ENCODE measurements at places on chromosomes 16 and 17.

GRCh38 chr16:15606518-15607220, 36.3 kb downstream of the MARF1 start:
- DNase-seq = no peak
- H3K27me3 ChIP-seq = no peaks in the 10 kb centered on the region
- H3K27ac ChIP-seq = no peak overlapping the region
- no peak overlapping the region for H3K4me3 ChIP-seq

- no peak overlapping the region for H3K27ac ChIP-seq
- H3K27me3 ChIP-seq = no peaks in the 10 kb centered on the region
- H3K36me3 ChIP-seq = no peaks in the 10 kb centered on the region
- H3K4me1 ChIP-seq = no peaks in the 10 kb centered on the region
- DNase-seq = no peak
These were observed 6.3 kb upstream of the ZDHHC7 start for GRCh38 chr16:85017633-85018032.

GRCh38 chr17:29250666-29251065, 4.0 kb downstream of the CRYBA1 start:
- DNase-seq = no peak
- no peak overlapping the region for H3K27ac ChIP-seq
- H3K27me3 ChIP-seq = no peaks in the 10 kb centered on the region
- H3K4me1 ChIP-seq = no peaks in the 10 kb centered on the region
- no peak overlapping the region for H3K4me3 ChIP-seq

DNA sequence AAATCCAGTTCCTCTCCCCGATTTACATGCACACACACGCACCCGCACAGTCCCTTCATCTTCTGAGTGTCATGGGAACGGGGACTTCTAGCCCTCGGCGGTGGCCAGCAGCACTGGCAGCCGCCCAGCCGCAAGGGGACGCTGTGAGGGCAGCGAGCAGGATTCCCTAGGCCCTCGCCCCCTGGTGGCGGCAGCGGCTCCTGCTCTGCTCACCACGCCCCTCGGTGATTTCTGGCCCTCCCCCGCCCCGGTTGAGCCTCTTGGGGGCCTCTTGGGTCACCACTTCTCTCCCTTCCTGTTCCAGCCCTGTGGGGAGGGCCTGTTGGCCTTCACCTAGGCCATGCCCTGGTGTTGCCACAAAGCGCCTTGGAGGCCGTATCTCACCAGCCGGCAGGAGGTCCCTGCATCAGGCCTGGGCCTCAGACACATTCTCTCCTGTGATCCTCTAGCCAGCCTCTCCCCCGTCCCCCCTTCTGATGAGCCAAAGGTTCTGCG, 75.2 kb upstream of the KSR1 start:
- H3K27ac ChIP-seq = no peak overlapping the region
- H3K36me3 ChIP-seq = no peaks in the 10 kb centered on the region
- H3K27me3 ChIP-seq = no peaks in the 10 kb centered on the region
- no peaks in the 10 kb centered on the region for H3K4me1 ChIP-seq
- no peak overlapping the region for H3K4me3 ChIP-seq

GRCh38 chr16:47204736-47205504, 61.2 kb upstream of the NETO2 start:
- H3K36me3 ChIP-seq = no peaks in the 10 kb centered on the region
- H3K27ac ChIP-seq = no peak overlapping the region
- no peaks in the 10 kb centered on the region for H3K4me1 ChIP-seq
- no peak for DNase-seq

DNA sequence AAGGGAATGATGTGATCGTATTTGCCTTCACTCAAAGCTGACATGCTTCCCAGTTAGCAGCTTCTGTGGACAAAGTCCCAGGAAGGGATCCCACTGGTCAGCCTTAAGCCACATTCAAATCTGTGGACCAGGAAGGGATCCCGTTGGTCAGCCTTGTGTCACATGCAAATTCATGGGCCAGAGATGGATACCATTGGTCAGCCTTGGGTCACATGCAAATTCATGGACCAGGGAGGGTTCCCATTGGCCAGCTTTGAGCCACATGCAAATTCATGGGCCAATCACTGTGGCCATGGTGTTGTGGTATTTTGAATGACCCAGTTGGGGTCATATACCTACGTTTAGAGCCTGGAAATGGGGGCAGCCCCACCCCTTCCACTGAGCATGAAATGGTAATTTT, 201.6 kb downstream of the HS3ST4 start:
- H3K36me3 ChIP-seq = no peaks in the 10 kb centered on the region
- no peak overlapping the region for H3K27ac ChIP-seq
- H3K27me3 ChIP-seq = no peaks in the 10 kb centered on the region
- DNase-seq = no peak
- no peak overlapping the region for H3K4me3 ChIP-seq
- H3K4me1 ChIP-seq = no peaks in the 10 kb centered on the region

DNA sequence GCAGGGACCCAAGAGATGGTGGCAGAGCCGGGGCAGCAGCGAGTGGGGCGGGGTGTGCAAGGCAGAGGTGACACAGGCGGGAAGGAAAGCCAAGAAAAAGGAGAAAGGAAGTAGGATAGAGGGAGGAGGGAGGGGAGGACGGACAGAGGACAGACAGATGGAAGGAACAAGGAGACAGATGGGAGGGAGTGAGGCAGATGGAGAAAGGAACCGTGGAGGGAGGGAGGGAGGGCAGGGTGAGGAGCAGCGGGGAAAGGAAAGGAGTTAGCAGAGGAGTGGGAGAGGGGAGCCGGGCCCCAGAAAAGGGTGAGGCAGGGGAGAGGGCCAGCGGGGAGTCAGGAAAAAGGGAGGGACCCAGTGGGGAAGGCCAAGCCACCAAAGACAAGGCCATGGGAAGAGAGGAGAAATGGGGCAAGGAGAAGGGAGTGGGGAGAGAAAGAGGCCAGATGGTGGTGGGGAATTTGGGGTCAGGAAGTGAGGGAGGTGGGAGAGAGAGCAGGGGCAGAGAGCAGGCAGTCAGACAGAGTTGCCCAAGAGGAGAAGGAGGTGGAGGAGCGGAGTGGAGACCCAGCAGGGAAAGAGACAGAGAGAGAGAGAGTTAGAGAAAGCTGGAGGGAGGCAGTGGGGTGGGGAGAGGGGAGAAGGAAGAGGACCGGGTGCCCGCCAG, 13.2 kb upstream of the ASGR1 start:
- H3K27me3 ChIP-seq = no peaks in the 10 kb centered on the region
- no peak overlapping the region for H3K4me3 ChIP-seq
- peaks cover 21% of the 10 kb centered on the region for H3K36me3 ChIP-seq
- no peaks in the 10 kb centered on the region for H3K4me1 ChIP-seq
- DNase-seq = no peak
- no peak overlapping the region for H3K27ac ChIP-seq

DNA sequence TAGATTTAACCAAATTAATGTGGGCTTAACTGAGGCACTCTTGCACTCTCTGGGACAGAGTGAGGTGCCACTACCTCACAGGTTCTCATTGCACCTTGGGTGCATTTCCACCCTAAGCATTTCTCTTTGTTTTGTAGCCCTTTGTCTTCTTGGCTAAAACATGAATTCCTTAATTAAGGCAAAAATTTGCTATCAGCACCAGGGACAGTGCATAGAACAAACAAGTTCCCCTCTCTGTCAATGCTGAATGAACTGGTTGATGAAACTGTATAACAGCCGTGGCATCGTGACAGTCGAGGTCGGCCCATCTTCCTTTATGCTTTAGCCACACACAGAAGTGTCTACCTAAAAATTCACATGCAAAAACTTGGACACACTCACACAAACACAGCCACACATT, 74.8 kb downstream of the HS3ST2 start:
- H3K27me3 ChIP-seq = no peaks in the 10 kb centered on the region
- no peak overlapping the region for H3K4me3 ChIP-seq
- no peak overlapping the region for H3K27ac ChIP-seq
- H3K4me1 ChIP-seq = no peaks in the 10 kb centered on the region

DNA sequence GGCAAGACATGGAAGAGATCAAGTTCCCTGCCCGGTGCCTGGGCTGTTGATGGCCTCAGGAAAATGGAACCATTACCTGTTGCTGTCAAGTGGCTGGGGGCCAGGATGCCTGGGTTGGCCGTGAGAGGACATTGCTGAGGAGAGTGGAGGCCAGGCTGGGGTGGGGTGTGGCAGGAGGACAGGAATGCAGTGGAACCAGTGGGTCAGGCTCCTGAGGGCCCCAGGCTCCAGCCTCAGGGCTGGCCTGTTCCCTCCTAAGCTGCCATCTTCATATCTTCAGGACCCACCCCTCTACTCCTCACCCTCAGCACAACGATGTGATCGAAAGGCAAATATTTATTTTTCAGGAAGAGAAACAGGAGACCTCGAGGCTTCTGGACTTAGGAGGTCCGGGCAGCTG, 8.5 kb upstream of the YPEL3 start:
- no peaks in the 10 kb centered on the region for H3K27me3 ChIP-seq
- no peaks in the 10 kb centered on the region for H3K4me1 ChIP-seq
- DNase-seq = no peak

- no peaks in the 10 kb centered on the region for H3K4me1 ChIP-seq
- no peak for DNase-seq
- H3K27me3 ChIP-seq = no peaks in the 10 kb centered on the region
- H3K4me3 ChIP-seq = no peak overlapping the region
- no peak overlapping the region for H3K27ac ChIP-seq
These were observed 30.0 kb downstream of the SOX9 start for GRCh38 chr17:72150632-72151460.

- no peaks in the 10 kb centered on the region for H3K36me3 ChIP-seq
- no peaks in the 10 kb centered on the region for H3K27me3 ChIP-seq
- no peaks in the 10 kb centered on the region for H3K4me1 ChIP-seq
- H3K27ac ChIP-seq = no peak overlapping the region
- no peak overlapping the region for H3K4me3 ChIP-seq
These were observed 89.8 kb downstream of the SHISA6 start for GRCh38 chr17:11330826-11331225.

DNA sequence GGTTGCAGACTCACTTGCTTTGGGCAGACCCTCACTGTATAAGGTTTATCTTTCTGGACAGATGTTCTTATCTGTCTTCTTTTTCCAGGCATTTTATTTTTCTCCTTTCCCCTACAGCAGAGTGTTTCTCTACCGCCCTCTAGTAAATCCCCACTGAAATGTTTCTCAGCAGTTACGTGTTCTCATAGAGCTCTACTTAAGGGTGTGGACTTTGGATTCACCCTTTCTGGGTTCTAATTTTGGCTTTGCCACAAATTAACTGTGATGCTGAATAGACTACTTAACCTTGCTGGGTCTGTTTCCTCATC, 2.0 kb downstream of the ADAT1 start:
- peak overlapping the region; percentile 49 for H3K27ac ChIP-seq
- DNase-seq = no peak
- no peak overlapping the region for H3K4me3 ChIP-seq

DNA sequence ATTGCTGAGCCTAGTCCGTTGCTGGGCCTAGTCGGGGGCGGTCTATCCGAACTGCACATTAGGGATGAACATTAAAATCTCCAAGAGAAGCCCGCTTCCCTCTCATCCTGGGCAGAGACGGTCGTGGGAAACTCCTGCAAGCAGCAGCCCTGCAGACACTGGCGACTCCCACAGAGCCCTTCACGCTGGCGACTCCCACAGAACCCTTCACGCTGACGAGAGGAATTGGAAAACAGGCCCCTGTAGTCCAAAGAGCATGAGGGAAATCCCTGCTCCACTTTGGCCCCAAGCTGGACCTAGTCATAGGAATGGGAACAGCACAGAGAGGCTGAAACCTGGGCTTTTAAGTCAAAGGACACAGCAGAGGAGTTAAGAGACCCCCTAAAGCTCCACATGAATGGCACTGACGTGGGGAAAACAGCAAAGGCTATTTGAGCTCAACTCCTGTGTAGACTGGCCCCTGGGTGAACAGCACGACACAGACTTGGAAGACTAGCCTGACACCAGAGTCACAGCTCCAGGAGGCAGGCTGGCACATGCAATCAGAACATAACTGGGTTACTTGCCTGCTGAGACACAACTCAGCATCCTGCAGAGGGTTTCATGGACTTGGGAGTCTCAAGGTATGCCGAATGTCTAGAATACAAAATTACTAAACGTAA, 42.2 kb downstream of the WDR45B start:
- no peak overlapping the region for H3K4me3 ChIP-seq
- H3K4me1 ChIP-seq = peaks cover 4% of the 10 kb centered on the region
- no peak overlapping the region for H3K27ac ChIP-seq

DNA sequence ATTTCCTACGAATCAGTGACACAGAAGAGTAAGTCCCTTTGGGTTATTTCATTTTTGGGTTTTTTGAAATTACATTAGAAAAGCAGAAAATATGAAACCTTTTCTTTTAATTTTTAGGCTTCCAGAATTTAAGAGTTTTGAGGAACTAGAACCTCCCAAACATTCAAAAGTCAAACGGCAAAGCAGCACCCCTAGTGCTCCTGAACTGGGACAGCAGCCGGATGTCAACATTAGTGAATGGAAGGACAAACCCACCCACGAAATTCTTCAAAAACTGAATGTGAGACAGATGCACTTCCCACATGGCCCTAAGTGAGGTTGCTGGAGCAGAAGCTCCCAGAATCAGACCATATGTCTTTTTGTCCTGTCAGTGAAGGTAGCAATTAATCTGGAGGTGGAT, 199.4 kb downstream of the PHKB start:
- H3K4me3 ChIP-seq = no peak overlapping the region
- H3K27ac ChIP-seq = no peak overlapping the region
- no peaks in the 10 kb centered on the region for H3K4me1 ChIP-seq

DNA sequence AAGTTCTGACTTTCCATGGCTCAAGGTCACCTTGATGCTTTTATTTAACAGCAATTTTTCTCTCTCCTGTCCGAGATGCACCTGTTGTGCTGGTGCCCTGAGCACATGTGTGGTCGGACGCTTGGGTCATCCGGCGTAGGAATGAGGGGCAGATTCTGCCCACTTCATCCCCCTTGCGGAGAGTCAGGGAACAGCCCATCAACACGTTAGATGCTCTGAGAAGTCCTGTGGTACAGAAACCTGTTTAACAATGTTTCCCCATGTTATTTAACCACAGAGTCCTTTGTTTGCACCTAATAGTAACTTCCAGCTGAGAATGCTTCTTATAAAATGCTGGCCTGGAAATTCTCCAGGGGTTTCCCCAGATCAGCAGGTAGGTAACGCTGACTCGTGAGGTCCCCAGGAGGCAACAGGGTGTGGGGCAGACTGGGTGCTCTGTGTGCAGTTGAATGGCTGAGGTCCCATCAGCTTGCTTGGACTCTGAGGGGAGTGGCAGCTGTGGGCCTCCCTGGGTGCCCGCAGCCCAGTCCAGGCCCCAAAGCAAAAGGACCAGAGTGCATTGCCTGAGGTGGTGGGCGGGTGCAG, 17.8 kb downstream of the DOC2B start:
- H3K4me1 ChIP-seq = no peaks in the 10 kb centered on the region
- no peak for DNase-seq
- H3K36me3 ChIP-seq = no peaks in the 10 kb centered on the region
- no peak overlapping the region for H3K4me3 ChIP-seq
- H3K27me3 ChIP-seq = no peaks in the 10 kb centered on the region

DNA sequence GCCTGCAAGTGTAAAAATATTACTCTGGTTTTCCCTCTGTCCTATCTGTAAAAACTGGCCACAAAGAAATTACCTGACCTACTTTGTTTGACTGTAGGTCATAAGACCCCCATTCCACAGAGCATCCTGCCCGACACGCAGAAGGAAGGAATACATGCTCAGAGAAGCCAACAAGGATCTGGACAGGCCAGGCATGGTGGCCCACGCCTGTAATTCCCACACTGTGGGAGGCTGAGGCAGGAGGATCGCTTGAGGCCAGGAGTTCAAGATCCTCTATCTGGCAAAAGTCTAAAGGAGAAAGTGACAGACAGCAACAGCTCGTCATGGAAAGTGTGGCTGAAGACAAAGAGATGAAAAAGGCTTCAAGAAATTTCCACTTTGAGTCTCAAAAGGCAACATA, 78.2 kb upstream of the RNU2-1 start:
- no peak overlapping the region for H3K4me3 ChIP-seq
- no peaks in the 10 kb centered on the region for H3K27me3 ChIP-seq
- no peaks in the 10 kb centered on the region for H3K4me1 ChIP-seq
- no peaks in the 10 kb centered on the region for H3K36me3 ChIP-seq
- no peak overlapping the region for H3K27ac ChIP-seq
- no peak for DNase-seq

- H3K27ac ChIP-seq = no peak overlapping the region
- no peaks in the 10 kb centered on the region for H3K4me1 ChIP-seq
- no peak for DNase-seq
- H3K36me3 ChIP-seq = no peaks in the 10 kb centered on the region
These were observed 11.2 kb downstream of the CASC3 start for GRCh38 chr17:40151414-40151963.

Data from Peyer's patch (tissue), 4 donors.